ENCODE measurements at places on chromosomes 11 and 22. TPM values are rescaled to one million over a fixed set of nuclear protein-coding genes. Genes with fewer than 3 reads are reported as not detected.

DNA sequence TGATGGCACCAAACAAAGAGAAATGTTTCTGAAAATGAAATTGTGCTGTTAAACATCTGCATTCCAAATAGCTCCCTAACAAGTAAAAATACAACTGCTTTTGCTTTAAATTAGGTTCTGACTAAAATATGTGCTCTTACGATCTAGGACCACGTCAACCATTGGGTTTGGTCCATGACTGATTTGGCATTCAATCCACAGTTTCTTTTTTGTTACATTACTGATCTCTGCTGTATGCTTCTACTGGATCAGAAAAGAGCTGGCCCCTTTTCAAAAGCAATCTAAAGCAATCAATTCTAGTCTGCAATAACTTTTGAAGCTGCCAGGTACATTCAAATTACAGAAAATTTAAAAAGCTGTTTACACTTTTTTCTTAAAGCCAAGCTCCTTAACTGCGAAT lies 1047.1 kb upstream of the CCDC90B start:
- no peaks in the 10 kb centered on the region for H3K27me3 ChIP-seq
- H3K27ac ChIP-seq: no peak overlapping the region
- no peaks in the 10 kb centered on the region for H3K36me3 ChIP-seq

RFPL1 gene
- total RNA-seq: not detected

CKAP5 gene
- 18.0 TPM for total RNA-seq

DNA sequence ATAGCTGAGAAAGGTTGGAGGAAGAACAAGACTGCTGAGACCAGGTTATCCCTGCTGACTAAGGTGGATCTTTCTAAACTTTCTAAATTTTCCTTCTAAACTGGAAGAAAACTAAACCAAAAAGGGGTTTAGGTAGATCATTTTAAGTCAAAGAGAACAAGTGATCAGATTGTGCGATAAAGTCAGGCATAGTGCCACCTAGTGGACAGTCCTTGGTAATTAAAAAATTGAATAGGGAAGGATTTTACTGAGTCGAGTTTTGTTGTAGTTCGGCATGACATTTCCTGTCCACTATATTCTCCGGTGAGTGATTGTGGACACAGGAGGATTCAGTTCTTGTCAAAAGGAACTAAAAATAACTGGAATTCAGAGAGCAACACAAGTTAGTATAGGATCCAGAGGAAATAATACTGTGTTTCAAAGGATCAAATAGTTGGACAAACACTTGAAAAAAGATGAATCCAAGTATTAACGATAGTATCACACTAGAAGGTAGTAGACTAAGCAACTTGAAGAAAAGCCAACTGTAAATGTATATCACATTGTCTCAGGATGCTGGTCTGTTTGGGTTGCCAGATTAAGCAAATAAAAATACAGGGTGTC lies 1236.4 kb downstream of the FAM181B start:
- H3K36me3 ChIP-seq: no peaks in the 10 kb centered on the region
- H3K4me1 ChIP-seq: no peaks in the 10 kb centered on the region
- no peak overlapping the region for H3K4me3 ChIP-seq

OR5B21 gene
- total RNA-seq: not detected

- peaks cover 27% of the 10 kb centered on the region for H3K4me1 ChIP-seq
- H3K36me3 ChIP-seq: no peaks in the 10 kb centered on the region
- H3K27me3 ChIP-seq: no peaks in the 10 kb centered on the region
- peak within 1 kb of the TSS; percentile 81 for H3K27ac ChIP-seq
Measured at GRCh38 chr11:78079232-78080083, at the start of gene NDUFC2. Gene NDUFC2 (minus strand): TSS chr11:78079862. CDS start chr11:78079744, 118 bp downstream.

DNA sequence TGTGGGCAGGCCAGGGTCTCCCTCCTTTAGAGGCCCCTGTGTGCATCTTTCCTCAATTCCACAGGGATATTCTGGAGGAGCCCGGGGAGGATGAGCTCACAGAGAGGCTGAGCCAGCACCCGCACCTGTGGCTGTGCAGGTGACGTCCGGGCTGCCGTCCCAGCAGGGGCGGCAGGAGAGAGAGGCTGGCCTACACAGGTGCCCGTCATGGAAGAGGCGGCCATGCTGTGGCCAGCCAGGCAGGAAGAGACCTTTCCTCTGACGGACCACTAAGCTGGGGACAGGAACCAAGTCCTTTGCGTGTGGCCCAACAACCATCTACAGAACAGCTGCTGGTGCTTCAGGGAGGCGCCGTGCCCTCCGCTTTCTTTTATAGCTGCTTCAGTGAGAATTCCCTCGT lies 39.1 kb downstream of the TPCN2 start:
- H3K36me3 ChIP-seq: no peaks in the 10 kb centered on the region
- peaks cover 10% of the 10 kb centered on the region for H3K4me1 ChIP-seq
- no peak for DNase-seq
- no peaks in the 10 kb centered on the region for H3K27me3 ChIP-seq
- no peak overlapping the region for H3K4me3 ChIP-seq
- H3K27ac ChIP-seq: no peak overlapping the region

- DNase-seq: no peak
- H3K4me3 ChIP-seq: no peak overlapping the region
- no peaks in the 10 kb centered on the region for H3K36me3 ChIP-seq
Measured at GRCh38 chr11:70247710-70248072, 22.8 kb upstream of the PPFIA1 start.

DNA sequence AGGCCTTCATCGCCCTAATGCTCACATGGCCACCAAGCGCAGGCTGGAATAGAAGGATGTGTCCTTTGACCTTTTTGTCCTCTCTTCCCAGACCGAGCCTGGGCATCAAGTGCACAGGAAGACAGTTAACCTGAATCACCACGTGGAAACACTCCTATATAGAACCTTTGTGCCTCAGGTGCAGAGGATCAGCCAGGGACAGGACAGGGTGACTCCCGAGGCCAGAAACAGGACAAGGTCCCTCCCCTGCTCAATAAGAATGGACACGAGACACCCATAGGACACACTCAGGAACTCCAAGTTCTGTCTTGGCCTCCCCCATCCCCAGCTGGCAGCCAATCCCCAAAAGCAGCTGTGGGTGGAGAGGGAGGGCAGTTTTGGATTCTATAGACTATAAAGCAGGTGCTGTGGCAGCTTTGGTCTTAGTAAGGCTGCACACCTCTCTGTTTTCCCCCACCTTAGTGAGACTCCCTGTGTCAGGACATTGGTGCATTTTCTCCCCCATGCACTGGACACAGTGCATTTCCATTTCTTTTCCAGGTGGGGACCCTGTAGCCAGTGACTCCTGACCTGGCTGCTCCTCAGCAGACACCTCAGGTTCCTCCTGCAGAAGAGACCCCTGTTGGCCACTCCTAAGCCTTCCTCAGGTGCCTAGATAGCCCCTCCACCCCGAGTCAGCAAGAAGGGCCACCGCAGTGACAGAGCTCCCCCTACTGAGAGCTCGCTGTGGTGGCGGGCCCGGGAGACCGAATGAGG lies 43.6 kb upstream of the POU2AF1 start:
- no peak overlapping the region for H3K4me3 ChIP-seq
- peak; percentile 65 for DNase-seq
- no peaks in the 10 kb centered on the region for H3K36me3 ChIP-seq
- H3K27ac ChIP-seq: no peak overlapping the region
- peaks cover 15% of the 10 kb centered on the region for H3K4me1 ChIP-seq

- no peaks in the 10 kb centered on the region for H3K36me3 ChIP-seq
- no peak overlapping the region for H3K4me3 ChIP-seq
- H3K4me1 ChIP-seq: no peaks in the 10 kb centered on the region
- no peaks in the 10 kb centered on the region for H3K27me3 ChIP-seq
- no peak overlapping the region for H3K27ac ChIP-seq
Measured at GRCh38 chr22:19629331-19629719, 85.0 kb upstream of the SEPTIN5 start.

C22orf31 gene
- not detected for total RNA-seq

DNA sequence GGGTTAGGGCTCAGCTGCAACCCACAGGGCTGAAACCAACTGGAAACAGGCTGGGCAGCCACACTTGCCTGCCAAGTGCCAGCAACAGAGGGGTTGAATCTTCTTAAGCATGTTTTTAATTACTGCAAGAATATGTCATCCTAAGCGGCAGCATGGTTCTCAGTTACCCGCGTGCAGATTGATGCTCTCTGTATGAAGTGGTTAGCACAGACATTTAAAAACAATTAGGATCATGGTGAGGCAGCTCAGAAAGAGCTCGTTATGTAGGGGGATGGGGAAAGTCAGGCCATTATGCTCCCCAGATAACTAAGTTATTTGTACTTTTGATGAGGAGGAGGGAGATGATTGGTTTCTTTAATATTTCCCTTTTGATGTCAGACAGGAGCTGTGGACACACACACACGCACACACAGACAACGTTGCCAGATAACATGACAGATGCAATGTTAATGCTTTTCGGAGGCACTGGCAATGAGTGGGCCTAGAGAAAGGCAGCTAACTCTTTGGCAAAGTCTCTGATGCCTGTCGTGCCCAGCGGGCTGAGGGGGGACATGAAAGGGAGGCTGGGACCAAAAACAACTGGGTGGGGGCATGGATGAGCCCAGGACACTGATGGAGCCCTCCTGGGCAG lies 389.7 kb downstream of the NXPE2 start:
- DNase-seq: no peak
- no peak overlapping the region for H3K27ac ChIP-seq
- no peaks in the 10 kb centered on the region for H3K36me3 ChIP-seq
- no peaks in the 10 kb centered on the region for H3K27me3 ChIP-seq

TALDO1 gene
- 81.6 TPM for total RNA-seq

GRCh38 chr22:19984201-19984753 lies 32.3 kb downstream of the ARVCF start:
- no peak for DNase-seq
- H3K36me3 ChIP-seq: no peaks in the 10 kb centered on the region
- H3K4me3 ChIP-seq: no peak overlapping the region
- H3K4me1 ChIP-seq: peaks cover 5% of the 10 kb centered on the region

GRCh38 chr22:25334162-25334490 lies 114.7 kb downstream of the CRYBB2 start:
- H3K27ac ChIP-seq: no peak overlapping the region
- H3K36me3 ChIP-seq: no peaks in the 10 kb centered on the region
- peak; percentile 24 for DNase-seq
- no peak overlapping the region for H3K4me3 ChIP-seq
- no peaks in the 10 kb centered on the region for H3K27me3 ChIP-seq

CHRM4 gene
- 0.22 TPM for total RNA-seq

GRCh38 chr22:43228330-43228729 lies 41.4 kb upstream of the TTLL12 start:
- DNase-seq: no peak
- no peaks in the 10 kb centered on the region for H3K4me1 ChIP-seq
- H3K27ac ChIP-seq: no peak overlapping the region
- H3K27me3 ChIP-seq: no peaks in the 10 kb centered on the region
